ENCODE measurements at places on chromosomes 1 and 21.
A peak's percentile ranks its signal among the peaks of the same experiment; 100 is the strongest.

DNA sequence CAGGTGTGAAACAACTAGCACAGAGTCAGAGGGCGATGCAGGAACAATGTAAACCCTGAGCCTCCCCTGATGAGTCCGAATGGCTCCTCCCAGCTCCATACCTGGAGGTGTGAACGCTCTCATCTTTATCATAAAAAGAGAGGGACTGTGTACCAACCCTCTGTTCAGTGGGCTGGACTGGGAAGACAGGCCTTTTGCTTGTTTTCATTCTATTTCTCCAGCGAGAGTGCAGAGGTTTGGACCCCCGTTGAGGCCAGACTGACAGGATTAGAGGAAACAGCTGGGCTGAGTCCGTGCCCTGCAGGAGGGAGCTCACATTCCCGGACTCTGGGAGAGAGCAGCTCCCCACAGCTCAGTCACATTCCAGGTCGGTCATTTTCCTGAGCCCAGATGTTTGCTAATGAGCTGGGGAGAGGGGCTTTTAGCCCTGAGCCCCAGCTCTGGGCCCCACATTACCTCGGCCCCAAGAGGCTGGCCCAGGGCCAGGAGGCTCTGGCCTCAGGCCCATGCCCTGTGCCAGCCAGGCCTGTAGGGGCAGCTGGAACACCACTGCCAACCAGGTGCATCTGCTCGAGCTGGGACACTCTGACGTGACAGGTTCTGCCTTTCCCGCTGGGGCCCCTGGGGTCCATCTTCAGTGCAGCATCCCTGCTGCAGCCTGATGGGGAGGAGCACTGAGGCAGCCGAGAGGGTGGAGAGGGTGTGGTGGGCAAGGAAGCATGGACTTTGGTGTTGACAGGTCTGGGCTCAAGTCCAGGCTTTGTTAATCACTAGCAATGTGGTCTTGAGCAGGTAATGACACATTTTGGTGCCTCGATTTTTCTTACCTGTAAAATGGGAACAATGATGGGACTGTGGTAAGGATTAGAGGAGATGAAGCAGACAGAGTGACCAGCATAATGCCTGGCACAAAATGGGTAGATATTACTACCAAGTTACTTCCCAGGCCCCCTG is 3.5 kb upstream of the NBL1 start:
- DNase-seq, result no peak

DNA sequence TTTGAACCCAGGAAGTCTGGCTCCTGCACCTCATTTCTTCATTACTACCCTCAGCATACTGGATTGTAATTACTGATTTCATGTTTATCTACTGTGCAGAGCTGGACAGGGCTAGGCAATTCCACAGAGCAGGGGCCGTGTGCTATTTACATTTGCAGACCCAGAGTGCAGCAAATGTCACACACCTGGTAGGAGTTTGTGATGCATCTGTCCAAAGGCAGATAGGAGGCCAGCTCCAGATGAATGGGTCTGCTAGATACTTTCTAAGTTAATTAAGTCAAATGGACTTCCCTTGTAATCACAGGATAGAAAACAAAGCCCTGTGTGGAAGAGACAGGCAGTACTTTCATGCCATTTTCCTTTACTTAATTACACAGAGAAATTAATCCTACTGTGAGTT is 46.2 kb downstream of the PGBD5 start:
- DNase-seq, result no peak

GRCh38 chr1:155944444-155944799 is 3.0 kb downstream of the RXFP4 start:
- no peak for DNase-seq

DNA sequence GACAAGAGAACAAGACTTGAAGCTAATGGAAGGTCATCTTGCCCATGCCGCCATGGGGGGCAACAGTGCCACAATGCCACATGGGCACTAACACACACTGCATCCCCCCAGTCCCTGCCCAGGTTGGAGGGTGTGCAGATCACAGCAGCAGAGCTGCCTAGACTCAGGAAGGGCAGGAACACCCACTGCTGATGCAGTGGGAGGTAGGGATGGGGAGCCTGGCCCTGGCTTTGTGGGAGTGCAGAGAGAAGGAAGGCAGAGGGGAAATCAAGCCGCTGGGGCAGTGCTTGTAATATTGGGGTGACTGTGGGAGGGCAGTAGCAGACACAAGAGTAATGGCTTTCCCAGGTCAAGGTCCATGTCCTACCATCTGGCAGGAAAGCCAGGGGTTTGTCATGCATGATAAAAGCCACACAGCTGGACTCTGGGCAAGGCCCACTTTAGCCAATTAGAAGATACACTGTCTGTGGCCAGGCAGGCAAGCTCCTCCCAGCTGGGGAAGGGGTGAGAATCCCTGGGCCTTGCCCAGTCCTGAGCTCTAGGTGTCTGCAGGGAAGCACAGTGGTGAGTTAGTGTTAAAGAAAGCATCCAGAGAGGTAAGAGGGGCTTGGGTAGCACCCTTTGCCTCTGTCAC is 25.4 kb upstream of the MEF2D start:
- no peak for DNase-seq

DNA sequence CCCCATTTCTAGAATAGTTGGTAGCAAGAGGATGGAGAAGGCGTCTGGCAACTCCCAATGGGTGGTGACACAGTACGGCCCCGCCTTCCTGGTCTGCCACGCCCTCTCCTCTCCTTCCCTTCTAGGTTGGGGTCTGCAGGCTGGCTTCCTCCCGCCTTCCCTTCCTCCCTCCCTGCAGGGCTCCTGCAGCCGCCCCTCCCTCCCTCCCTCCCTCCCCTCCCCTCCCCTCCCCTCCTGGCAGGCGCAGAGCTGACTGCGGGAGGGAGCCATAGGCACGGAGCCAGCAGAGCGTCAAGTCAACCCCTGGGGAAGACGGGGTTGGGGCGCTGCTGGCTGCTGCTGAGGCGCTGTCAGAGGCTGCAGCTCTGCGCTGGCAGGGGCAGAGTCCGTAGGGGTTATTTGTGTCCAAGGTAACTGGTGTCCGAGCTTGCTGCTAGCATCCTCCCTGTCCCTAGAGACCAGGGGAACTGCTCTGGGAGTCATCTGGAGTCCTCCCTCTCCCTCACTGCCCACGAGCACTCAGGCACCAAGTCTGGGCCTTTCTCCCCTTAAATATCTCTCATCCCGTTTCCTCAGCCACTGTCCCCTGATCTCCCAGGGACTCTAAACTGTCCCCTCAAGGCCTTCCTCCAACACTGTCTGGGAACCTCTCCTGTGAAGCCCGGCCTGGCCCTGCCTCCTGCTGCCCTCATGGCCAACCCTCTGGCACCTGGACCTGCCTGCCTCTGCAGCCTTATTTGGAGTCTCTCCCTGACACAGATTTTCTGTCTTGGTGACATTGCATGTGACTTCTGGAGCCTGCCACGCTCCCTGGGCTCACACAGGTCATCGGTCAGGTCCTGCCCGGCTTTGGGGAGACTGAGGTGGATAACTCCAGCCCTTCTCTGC is 57.4 kb upstream of the ACOT11 start:
- no peak for DNase-seq

DNA sequence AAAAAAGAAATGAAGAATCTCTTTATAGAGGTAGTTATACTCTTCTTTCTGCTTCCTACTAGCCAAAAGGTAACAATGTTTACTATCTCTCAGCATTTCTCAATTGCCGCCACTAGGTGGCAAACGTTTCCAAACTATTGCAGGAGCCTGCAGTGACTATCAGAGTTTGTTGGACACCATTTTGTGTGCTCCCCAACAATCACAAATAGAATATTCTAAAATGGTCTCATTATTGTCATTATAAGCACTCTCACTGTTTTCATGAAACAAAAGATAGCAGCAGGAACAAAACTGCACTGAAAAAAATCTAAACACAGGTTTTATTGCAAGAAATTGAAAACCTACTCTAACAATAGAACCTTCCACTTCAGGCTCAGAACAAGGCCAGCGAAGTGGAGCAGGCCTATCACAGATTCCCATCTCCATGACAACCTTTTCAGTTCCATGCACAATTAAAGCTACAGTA is 83.9 kb upstream of the PLPPR4 start:
- DNase-seq, result peak; percentile 77

- DNase-seq, result no peak
Measured at GRCh38 chr1:202283379-202283844, 58.3 kb downstream of the UBE2T start.

Measured in activated CD4-positive, alpha-beta T cell treated with anti-CD3 and anti-CD28 coated beads, Interleukin-2, amount 50 U/mL, for 16 hours (primary cell).